Upper lobe of right lung (tissue), 1 donor: ENCODE measurements at places on chromosomes 1 and 21. TPM values are rescaled to one million over a fixed set of nuclear protein-coding genes. Genes with fewer than 3 reads are reported as not detected.

The MPC2 gene
- 40.5 TPM for total RNA-seq

- DNase-seq, result no peak
Observed at GRCh38 chr1:235888119-235888643, 21.5 kb upstream of the LYST start.

The MMEL1 gene
- 3.2 TPM for total RNA-seq

- peak; percentile 52 for DNase-seq
Observed at GRCh38 chr21:46196733-46197132, 12.5 kb upstream of the SPATC1L start.

The SETD4 gene
- total RNA-seq, result 19.0 TPM

DNA sequence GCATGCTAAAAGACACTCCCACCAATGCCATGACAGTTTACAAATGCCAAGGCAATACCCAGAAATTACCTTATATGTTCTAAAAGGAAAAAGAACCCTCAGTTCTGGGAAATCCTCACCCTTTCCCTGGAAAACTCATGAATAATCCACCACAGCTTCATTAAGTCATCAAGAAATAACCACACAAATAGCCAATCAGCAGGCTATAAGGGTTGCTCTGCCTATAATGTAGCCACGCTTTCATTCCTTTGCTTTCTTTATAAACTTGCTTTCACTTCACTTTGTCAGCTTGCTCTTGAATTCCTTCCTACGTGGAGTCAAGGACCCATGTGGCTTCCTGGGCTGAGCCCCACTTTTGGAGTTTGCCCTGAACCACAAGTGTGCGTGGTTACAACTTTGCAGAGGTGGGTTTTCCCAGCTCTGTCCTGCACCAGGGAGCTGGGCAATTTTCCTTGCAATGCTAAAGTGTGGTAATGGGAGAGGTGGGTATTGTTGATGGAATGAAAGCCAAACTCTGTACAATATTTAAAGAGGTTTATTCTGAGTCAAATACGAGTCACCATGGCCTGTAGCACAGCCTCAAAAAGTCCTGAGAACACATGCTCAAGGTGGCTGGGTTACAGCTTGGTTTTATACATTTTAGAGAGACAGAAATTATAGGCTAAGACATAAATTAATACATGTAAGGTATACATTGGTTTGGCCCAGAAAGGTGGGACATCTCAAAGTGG, 42.2 kb upstream of the COG2 start:
- DNase-seq, result no peak

The GNAT2 gene
- total RNA-seq, result not detected
